ENCODE measurements at places on chromosomes 5 and 9.

GRCh38 chr5:147510885-147511284 is 1.0 kb upstream of the DPYSL3 start:
- no peak for DNase-seq

DNA sequence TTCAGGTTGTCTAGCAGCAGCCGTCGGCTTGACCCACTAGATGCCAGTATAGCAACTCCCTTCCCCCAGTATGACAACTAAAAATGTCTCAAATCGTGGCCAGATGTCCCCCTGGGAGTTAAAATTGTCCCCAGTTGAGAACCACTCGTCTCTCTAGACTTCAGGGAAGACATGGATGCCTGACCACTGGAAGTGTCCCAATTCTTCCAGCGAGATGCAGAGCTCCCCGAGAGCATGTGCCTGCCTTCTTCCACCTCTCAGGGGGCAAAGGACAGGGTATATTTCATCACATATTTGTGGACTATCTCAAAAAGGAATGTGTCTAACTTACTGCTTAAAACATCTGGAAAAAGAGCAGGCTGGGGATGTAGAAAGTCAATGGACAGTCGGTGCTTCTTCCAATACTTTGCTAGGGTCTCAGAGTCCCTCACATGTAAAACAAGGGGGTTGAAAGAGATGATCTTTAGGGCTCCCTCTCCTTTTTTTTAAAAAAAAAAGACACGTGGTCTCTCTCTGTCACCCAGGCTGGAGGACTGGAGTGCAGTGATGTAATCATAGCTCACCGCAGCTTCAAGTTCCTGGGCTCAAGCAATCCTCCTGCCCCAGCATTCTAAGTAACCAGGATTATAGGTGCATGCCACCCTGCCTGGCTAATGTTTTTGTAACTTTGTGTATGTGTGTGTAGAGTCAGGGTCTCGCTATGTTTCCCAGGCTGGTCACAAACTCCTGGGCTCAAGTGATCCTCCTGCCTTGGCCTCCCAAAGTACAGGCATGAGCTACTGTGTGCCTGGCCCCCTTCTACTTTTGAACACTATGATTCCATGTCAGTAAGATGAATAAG is 190.6 kb downstream of the DAB2IP start:
- no peak for DNase-seq

- DNase-seq, result no peak
These were observed 66.8 kb downstream of the SLC38A9 start for GRCh38 chr5:55645304-55645703.

DNA sequence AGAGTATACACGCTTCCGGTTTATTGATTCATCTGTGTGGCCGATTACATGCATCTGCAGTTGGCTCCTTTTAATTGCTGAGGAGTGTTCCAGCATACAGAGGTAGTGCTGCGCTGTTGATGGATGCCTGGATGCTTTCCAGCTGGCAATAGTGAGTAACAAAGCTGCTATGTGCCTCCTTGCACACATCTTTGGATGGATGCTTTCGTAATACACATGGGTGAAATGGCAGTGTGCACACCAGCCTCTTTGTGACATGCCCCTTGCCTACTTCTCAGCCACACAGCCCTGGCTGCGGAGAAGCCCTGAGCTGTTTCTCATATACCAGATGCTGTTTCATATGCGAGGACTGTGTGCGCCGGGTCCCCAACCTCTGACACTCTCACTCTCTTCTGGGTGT is 151.0 kb downstream of the GADD45G start:
- no peak for DNase-seq

DNA sequence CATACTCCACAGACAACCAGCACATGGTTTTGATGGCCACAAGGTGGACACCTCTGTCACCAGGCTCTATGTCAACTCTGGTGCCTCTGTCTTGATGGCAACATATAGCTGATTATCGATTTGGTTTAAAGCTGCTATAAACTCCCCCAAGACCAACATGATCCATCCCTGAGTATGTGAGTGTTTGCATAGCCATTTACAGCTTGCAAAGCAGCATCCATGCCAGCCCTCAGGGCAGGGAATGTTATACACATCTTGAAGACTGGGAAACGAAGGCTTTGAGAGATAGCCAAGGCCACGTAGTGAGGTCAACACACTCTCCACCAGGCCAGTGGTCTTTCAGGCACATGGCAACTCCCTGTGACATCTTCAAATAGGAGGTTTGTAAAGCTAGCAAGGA is 40.3 kb upstream of the BRINP1 start:
- no peak for DNase-seq

Measured in activated CD4-positive, alpha-beta T cell treated with anti-CD3 and anti-CD28 coated beads, Interleukin-2, amount 50 U/mL, for 4 hours (primary cell).